ENCODE measurements at places on chromosomes 12 and 14. TPM values are rescaled to one million over a fixed set of nuclear protein-coding genes. Genes with fewer than 3 reads are reported as not detected.
A peak's percentile ranks its signal among the peaks of the same experiment; 100 is the strongest.

GRCh38 chr12:57460468-57460784, 841 bp downstream of the GLI1 start:
- DNase-seq, result no peak

DNA sequence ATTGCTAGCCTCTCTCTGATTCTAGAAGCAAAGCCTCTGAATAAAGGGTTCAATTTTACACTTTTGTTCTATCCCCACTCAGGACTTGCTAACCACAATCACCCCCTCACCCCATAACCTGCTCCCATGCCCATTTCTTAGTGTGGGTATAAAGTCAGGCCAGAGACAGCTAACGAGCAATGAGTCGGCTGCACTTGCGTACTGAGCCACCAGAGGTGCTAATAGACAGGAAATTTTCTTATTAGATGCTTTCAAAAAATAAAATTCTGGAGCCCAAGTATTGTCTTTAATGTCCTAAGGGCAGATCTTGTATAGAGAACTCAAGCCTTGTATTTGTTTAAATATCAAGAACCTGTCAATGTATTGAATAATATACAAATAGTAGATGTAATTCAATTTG, 256.9 kb downstream of the SYT1 start:
- peak; percentile 2 for DNase-seq

GRCh38 chr12:31508436-31509150, 82.3 kb downstream of the DENND5B start:
- no peak for DNase-seq

Gene ARF3
- total RNA-seq, result 102 TPM

DNA sequence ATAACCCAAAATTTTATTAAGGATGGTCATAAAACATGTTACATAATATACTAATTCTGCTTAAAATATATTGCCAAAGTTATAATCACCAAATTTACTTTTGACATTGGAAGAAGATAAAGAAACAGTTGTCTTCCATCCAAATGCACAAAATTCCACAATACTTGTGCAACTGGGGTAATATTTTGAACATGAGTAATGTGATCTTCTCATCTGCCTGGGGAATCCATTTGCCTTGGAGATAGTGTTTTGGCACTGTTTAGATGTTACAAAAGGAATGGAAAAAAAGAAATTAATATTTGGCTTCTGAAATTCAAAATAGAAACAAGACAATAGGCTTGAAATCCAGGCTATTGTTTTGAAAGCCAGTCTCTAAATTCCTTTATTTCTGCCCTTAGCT, 9.1 kb downstream of the GPR19 start:
- no peak for DNase-seq

DNA sequence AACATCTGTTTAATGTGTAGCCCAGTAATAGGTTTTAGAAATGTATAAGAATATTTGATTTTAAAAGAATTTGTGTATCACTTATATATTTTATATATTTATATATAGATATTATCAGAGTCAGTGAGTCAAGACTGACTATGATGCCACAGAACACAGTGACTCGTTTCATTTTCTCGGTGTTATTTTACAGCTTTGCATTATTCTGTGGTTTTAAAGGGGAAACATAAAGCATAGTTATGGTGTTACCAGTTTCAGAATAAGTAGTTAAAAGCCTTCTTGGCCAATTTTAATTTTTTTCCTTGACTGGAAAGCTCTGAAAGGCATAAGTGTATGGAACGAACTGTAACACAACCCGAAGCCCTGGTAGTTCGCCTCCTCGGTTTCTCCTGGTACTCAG, 91.0 kb downstream of the GRIP1 start:
- peak; percentile 9 for DNase-seq

DNA sequence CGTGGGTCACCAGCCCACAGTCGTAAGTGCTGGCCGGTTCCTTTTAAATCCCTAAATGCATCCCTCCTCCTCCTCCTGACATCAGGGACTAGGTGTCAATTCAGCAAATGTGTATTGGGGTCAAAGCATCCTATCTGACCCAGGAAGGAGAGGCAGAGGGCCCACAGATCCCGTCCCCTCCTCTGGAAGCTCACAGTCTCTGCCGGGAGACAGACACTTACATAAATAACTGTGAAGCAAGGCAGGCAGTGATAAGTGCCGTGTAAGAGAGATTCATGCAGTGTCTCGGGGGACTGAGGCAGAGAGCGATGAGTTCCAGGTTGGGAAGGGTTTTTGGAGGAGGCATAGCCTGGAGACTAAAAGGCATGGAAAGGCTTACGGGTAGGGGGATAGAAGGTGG, 44.1 kb downstream of the HRK start:
- no peak for DNase-seq

GRCh38 chr12:52713960-52714886, 10.9 kb upstream of the KRT77 start:
- no peak for DNase-seq

GRCh38 chr12:105574056-105574715, 243.7 kb downstream of the C12orf75 start:
- DNase-seq, result peak; percentile 32

DNA sequence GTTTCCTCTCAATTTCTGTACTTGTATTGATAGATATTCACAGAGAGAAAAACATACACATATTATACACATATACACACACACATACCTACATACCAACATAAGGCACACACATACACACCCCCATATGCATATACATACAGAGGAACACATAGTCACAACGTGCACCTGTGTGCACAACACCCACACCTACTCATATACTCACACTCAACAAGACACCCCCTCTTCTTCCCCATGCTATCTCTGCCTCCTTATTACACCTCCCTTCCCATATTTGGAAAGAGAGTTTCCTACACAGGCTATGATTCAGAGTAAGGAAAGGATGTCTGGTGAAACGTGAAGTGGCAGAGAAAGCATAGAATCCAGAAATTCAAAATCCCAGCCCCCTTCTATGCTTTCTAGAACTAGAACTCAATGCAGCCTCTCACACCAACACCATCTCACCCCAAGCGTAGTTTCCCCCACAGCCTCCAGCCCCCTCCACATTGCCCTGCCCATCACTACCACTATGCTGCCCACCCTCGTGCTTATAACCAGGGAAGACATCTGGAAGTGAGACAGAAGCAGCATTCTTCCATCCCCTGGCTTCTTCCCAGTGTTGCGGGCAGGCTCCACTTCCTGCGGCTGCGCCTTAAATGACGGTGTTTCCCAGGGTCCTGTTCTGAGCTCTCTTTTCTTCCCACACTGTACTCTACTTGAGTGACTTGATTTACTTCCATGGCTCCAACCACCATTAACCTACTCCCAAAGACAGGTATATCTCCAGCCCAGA, 2.4 kb downstream of the RNASE8 start:
- DNase-seq, result no peak

DNA sequence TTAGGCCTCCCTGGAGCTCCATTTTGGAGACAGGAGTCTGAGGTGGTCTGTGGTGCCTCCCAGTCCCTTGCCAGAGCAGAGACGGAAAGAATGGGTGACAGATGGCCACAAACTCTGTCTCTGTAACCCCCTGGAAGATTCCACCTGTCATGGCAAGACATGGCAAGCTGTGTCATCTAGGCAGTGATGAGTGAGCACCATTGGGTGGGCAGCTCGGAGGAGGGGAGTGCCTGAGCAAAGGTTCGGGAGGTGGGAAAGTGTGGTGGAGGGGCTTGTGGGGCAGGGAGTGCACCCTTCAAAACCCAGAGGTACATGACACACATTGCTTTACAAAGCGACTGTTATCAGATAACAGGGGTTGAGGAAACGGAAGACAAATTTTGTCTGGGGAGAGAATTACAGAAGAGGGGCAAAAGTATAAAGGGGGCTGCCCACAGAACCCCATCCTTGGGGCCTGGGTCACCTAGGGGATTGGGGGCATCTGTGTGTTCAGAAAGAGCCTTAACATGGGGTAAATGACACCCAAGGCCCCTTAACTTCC, 3.5 kb downstream of the RIN3 start:
- no peak for DNase-seq

Data from foreskin keratinocyte (primary cell).